Activated CD4-positive, alpha-beta T cell treated with anti-CD3 and anti-CD28 coated beads for 36 hours (primary cell): ENCODE measurements at places on chromosomes 2 and 18. TPM values are rescaled to one million over a fixed set of nuclear protein-coding genes. Genes with fewer than 3 reads are reported as not detected.

VPS4B gene
- 48.4 TPM for total RNA-seq

MAP3K2 gene
- total RNA-seq: 35.6 TPM

TMEM247 gene
- total RNA-seq: not detected

VWA3B gene
- total RNA-seq: not detected

IDH1 gene
- 21.1 TPM for total RNA-seq

HMSD gene
- total RNA-seq: 18.8 TPM

ALK gene
- total RNA-seq: not detected

CRYGA gene
- not detected for total RNA-seq

ATL2 gene
- total RNA-seq: 29.9 TPM

ARMC9 gene
- total RNA-seq: 2.5 TPM

CD207 gene
- not detected for total RNA-seq

GRHL1 gene
- 0.27 TPM for total RNA-seq

KCNG3 gene
- 0.30 TPM for total RNA-seq

ANKRD62 gene
- total RNA-seq: not detected

TACR1 gene
- not detected for total RNA-seq

SERPINB12 gene
- total RNA-seq: not detected

FOXD4L1 gene
- not detected for total RNA-seq

LYPD6 gene
- not detected for total RNA-seq

FBXO41 gene
- 29.5 TPM for total RNA-seq

- DNase-seq: no peak
Observed at GRCh38 chr18:8354304-8354703, 254.9 kb upstream of the RAB12 start.

- DNase-seq: peak; percentile 41
Observed at GRCh38 chr2:109331896-109332848, 203.2 kb downstream of the SH3RF3 start.

GRCh38 chr2:125364192-125364983, 1291.6 kb upstream of the GYPC start:
- DNase-seq: no peak

GRCh38 chr2:135820003-135820618, 16.9 kb downstream of the LCT start:
- peak; percentile 94 for DNase-seq

GRCh38 chr2:171081649-171082111, 79.0 kb downstream of the TLK1 start:
- peak; percentile 48 for DNase-seq

- no peak for DNase-seq
Observed at GRCh38 chr18:25814841-25815458, 275.5 kb downstream of the SS18 start.

DNA sequence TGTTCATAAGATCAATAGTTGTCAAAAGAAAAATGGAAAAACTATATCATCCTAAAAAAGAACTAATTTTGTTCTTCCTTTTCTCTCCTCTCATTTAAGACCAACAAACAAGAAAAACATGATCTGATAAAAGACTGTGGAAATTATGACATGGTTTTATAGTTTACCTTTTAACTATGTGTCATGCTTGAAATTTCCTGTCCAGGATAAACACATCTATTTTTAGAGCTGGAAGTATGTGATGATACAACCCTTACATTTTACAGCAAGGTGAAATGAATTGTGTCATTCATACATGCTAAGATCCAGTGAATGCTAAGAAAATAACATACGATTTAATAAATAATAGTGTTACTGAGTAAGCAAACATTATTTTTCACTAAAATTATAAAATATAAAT, 89.9 kb downstream of the GULP1 start:
- no peak for DNase-seq

GRCh38 chr2:11068079-11068741, 87.1 kb upstream of the SLC66A3 start:
- DNase-seq: no peak

GRCh38 chr2:205411558-205411957, 270.7 kb upstream of the NRP2 start:
- no peak for DNase-seq

GRCh38 chr18:28485918-28486317, 309.0 kb upstream of the CDH2 start:
- DNase-seq: no peak

DNA sequence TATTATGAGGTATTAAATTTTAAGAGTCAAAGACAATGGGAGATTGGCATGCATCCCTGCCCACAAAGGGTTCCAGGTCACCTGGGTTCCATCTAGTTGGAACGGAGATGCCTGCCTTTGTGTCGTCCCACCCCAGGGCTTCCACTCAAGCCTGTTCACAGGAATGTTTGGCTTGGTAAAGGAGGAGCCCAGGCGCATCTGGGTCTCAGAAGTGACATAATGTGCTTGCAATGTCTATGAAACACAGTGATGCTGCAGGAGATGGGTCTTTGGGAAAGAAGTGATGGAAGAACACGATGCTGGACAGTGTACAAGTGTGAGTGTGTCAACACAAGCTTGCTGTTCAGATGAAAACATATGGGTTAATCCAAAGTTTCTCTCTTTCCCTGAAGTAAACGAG, 49.6 kb upstream of the ZNF396 start:
- DNase-seq: no peak

- DNase-seq: no peak
Observed at GRCh38 chr2:236608710-236609109, 39.1 kb downstream of the ACKR3 start.

GRCh38 chr2:139314059-139314458, 533.9 kb upstream of the NXPH2 start:
- no peak for DNase-seq

DNA sequence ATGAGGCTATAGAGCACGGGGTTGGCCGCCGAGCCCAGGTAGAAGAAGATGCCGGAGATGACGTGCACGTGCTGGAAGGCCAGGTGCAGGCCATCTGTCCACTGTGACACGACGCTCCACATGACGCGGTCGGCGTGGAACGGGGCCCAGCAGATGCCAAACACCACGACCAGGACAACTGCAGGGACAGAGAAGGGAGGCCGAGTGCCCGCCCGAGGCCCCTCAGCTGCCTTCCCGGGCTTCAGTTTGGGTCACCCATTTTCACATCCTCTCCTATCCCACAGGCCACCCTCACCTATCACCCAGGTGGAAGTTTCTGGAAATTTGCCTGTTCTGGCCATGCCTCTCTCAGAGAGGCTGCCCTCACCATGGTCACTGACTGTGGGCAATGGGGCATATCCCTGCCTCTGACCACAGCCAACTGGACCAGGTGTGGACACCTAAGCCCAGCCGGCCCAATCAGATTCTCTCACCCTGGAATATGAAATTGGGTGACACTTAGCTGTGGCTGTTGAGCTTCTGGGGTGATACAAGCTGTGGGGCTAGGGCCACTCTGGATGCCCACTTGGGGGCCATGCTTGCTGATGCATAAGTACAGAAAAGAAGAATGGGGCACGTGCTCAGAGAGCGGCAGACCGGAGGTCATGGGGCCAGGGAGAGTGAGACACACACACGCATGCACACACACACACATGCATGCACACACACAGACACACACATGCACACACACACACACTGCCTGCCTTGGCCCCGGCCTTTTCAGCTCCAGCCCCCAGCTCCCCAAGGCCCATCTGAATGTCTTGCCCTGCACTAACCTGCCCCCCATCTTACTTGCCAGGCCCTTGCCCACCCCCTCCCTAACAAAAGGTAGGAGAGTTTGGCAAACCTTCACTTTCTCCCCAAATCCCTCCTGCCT, 4.7 kb downstream of the NMUR1 start:
- no peak for DNase-seq

DNA sequence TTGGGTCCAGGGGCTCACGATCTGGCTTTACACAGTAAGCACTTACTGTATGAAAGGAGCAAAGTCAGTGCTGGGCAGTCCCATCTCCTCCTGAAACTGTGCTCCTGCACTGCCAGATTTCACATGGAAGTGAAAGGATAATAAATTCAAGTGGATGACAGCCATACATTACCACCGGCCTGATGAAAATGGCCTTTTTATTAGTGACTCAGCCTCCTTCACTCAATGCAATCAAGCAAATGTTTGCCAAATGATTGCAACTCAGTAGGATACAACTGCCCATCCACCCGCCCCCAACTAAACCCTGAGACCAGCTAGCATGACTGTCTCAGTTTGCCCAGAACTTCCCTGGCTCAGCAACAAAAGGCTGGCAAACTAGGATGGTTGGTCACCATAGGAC, 77.1 kb downstream of the MYO5B start:
- no peak for DNase-seq

DNA sequence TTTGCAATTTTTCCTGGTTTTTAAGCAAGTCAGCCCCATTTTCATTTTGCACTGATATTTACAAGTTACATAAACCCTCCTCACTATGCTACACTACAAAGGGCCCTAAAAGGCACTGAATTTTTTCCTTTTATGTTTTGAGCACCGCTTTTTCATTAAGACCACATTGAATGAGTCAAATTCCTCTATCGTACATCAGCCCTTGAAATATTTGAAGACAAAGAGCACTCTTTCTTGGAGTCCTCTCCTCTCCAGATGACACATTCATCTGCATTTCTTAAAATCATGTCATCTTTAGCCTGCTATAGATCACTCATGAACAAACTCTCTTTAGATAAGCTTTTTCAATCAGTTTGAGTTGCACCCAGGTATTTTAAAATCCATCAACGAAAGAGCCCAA, 306.6 kb upstream of the SOX11 start:
- DNase-seq: no peak

DNA sequence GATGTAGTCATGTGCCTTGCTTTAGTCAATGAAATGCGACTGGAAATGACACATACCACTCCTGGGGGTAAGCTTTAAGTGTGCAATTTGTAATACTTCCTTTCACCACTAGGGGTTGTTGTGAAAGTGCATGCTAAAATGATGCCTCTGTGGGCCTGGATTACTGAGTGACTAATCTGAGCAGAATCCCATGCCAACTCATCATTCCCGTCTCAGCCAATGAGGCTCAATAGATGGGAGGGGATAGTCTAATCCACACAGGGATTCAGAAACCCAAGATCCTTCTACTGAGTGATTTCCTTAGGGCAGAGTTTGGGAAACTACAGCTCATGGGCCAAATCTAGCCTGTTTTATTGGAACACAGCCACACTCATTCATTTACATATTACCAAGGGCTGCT, 54.0 kb downstream of the HRH4 start:
- DNase-seq: peak; percentile 7

DNA sequence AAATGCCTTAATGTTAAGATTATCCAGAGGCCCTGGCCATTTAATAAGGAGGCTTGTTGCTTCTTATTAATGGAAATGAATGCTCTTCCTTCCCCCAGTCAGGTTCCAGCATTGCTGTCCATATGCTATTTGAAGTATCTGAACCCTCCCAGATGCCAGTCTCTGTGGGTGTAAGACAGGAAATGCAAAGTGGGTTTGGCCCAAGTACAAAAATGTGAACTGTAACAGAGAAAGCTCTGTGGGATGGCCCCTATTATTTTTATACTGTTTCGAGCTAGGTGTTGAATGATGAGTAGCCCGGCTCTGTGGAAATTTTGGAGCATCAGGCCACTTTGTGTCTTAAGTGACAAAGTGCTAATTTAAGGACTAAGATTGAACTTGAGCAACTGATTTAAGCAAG, 141.0 kb downstream of the UXS1 start:
- DNase-seq: no peak

GRCh38 chr2:168686452-168687191, 115.8 kb upstream of the NOSTRIN start:
- DNase-seq: no peak

GRCh38 chr2:144374163-144374661, 145.7 kb downstream of the ZEB2 start:
- DNase-seq: no peak

GRCh38 chr2:68764041-68764805, 29.6 kb downstream of the ARHGAP25 start:
- DNase-seq: no peak

- DNase-seq: no peak
Observed at GRCh38 chr2:129695496-129695895, 284.0 kb upstream of the RAB6C start.

GRCh38 chr2:108835040-108835439, 48.5 kb downstream of the CCDC138 start:
- DNase-seq: no peak

GRCh38 chr2:86094229-86094628, 11.5 kb downstream of the POLR1A start:
- no peak for DNase-seq

GRCh38 chr2:236082061-236082460, 86.1 kb downstream of the GBX2 start:
- DNase-seq: no peak

DNA sequence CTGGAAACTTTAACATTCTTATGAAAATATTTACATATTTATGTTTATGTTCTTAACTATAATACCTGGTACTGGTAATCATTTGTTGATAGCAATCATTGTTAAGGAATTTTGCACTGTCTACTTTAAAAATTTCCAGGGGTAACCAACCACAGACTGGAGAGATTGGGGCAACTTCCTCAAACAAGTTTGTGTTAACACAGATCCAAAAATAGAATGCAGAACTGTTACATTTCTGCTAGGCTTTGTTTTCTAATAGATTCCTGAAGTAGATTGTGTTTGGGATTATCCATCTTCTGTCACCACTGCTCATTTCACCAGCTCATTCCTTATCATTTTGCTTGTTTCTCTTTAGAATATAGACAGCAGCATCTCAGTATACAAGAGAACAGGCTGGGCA, 23.7 kb downstream of the RNF125 start:
- no peak for DNase-seq

- DNase-seq: no peak
Observed at GRCh38 chr2:220891405-220891804, 680.7 kb downstream of the EPHA4 start.

GRCh38 chr2:219916281-219916680, 288.9 kb downstream of the SLC4A3 start:
- DNase-seq: no peak

GRCh38 chr2:59754011-59754735, 799.3 kb downstream of the BCL11A start:
- peak; percentile 6 for DNase-seq

DNA sequence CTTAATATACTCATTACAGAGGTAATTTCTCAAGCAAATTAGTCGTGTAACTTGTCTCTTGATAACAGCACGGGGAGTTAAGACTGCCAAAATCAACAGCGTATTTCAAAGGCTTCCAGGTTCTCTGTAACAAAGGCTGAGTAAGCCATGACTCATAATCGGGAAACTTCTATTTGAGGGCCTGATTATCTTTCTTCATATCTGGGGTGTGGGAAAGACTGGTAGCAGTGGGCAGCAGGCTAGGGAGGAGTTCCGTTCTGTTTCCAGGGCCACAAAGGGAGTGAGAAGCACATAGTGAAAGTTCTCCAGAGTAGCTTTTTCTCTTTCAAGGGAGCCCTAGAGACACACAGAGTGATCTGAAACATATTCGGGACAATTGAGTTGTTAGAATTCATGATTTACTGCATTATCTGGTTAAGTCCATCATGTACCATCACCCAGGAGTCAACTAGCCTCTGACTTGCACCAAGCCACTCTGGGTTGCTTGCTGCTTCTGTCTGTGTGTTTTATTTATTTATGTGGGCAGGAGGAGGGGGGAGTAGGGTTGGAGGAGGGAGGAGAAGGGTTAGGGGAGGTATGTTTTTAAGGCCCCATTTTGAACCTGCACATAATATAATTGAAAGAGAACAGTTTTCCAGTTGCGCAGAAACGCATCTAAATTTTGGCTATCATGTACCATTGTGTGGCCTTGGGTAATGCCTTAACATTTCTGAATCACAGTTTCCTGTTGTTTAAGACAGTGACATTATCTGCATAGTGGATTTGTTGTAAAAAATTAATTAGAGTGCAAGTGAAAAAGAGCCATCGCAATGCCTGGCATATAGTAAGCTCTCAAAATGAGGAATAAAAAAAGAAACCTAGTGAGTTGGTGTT, 80.5 kb upstream of the ITPRID2 start:
- DNase-seq: no peak
